ENCODE measurements at places on chromosomes 5 and 9.

- DNase-seq: no peak
Observed at GRCh38 chr5:85337435-85337834, 952.8 kb upstream of the EDIL3 start.

DNA sequence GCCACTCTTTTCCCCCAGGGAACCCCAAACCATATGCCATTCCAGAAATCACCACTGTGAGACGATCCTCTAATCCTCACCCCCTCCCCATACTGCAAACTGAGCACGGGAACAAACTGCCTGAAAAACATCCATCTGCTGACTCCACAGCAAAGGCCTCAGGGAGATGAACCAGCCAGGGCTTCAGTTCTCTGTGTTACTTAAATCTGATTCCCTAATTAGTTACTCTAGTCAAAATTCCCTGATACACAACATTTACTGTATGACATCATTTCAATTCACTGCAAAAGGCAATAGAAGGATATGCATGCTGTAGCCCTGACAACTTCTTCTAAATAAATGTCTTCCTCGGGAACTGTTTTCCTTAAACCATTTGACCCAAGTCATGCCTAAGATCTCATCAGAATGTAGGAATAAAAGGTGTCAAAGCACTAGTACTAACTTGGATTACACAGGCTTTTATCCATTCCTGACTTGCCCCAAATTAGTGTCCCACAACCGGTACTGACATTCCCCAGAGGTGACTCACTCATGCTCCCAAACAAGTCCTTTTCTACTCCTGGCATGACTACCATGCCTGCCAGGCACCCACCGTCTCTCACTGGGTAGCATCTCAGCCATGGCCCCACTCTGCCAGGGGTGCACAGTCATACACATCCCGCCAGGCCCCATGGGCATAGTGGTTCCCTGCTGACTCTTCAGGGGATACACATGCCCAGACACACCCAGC, 35.0 kb downstream of the MTX3 start:
- no peak for DNase-seq

DNA sequence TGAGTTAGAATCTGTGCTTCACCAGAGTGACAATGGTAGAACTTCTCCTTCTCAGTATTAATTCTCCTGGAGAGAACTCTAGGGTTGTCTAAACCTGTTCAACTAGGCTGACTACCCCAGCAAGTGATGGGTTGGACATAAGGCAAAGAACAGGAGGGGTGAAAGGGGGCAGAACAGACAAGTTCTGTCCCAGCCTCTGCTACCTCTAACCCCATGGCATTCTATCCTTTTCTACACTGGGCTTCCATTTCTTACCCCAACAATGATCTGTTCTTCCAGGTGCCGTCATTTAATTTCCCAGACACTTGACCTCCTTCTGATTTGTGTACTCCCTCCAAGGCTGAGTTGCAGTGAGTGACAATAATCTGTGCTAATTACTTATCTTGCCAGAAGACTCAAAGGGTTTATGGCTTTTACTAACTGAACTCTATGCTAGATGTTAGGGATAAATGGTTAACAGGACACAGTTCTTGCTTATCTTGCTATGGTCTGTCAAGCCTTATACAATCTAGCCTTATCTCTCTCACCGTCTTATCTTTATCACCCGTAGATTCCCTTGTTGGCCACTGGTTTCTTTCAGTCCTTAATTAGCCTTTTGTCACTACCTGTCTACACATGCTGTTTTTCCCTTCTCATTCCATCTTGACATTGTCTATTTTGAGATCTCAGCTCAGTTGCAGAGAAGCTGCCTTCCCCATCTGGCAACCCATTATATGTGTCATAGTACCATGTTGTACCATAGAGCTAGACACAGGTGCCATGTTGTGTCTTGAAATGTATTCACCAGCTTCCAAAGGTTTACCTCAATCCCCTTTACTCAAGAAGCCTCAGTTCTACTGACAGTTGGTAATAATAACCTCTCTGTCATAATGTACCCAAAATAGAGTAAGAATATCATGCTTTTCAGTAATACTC, 10.0 kb upstream of the MATR3 start:
- no peak for DNase-seq

GRCh38 chr5:116614603-116614920, 39.9 kb upstream of the SEMA6A start:
- DNase-seq: no peak

DNA sequence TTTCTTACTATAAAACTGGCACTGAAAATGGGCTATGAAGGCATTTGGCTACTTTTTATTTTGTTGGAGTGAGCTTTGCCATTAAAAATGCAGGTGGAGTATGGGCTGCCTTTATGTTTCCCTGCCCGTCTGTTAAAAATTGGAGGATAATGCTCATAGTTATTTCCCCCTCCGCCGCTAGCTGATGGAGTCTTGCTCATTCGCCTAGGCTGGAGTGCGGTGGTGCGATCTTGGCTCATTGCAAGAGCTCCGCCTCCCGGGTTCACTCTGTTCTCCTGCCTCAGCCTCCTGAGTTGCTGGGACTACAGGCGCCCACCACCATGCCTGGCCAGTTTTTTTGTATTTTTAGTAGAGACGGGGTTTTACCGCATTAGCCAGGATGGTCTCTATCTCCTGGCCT, 8.6 kb downstream of the G3BP1 start:
- DNase-seq: no peak

- no peak for DNase-seq
Observed at GRCh38 chr5:159227452-159227851, 18.1 kb upstream of the RNF145 start.

GRCh38 chr5:37657046-37657445, 182.8 kb downstream of the GDNF start:
- DNase-seq: no peak

DNA sequence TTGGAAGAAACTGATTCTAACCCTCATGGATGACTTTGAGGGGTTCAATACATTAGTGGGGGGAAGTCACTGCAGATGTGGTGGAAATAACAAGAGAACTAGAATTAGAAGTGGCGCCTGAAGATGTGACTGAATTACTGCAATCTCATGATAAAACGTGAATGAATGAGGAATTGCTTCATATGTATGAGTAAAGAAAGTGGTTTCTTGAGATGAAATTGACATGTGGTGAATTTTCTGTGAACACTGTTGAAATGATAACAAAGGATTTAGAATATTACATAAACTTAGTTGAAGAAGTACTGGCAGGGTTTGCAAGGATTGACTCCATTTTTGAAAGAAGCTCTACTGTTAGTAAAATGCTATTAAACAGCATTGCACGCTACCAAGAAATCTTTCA, 113.0 kb downstream of the UGCG start:
- DNase-seq: no peak

GRCh38 chr9:104934691-104935500, 6.9 kb upstream of the ABCA1 start:
- DNase-seq: no peak

DNA sequence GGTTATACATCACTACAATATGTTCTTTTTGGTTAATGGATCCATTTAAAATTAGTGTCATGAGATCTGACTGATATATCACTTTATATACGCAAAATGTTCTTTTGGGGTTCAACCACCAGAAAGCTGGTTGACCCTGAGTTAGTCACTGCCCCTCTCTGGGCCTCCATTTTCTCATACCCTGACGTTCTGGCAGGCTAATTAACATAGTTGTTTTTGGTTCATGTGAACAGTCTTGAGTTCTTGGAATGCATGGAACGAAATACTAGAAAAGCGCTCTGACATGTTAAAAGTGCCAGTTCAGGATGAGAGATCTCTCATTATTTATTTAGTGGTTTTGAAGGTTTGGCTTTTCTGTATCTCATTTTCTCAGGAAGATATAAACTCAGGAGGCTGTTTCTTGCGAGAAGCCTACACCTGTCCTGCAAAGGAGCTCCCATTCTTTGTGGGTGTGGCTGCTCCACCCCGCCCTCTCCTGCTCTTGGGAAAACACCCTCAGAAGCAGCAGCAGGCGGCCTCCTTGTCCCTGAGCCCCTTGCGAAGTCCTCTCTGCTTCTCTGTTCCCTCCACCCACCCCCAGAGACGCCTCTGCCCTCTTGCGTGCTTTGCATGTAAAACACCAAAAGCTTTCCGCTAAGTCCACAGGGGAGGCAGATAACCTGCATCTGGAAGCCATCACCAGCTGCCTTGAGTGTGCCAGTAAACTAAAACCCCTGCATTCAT, 302.4 kb upstream of the PANK3 start:
- no peak for DNase-seq

DNA sequence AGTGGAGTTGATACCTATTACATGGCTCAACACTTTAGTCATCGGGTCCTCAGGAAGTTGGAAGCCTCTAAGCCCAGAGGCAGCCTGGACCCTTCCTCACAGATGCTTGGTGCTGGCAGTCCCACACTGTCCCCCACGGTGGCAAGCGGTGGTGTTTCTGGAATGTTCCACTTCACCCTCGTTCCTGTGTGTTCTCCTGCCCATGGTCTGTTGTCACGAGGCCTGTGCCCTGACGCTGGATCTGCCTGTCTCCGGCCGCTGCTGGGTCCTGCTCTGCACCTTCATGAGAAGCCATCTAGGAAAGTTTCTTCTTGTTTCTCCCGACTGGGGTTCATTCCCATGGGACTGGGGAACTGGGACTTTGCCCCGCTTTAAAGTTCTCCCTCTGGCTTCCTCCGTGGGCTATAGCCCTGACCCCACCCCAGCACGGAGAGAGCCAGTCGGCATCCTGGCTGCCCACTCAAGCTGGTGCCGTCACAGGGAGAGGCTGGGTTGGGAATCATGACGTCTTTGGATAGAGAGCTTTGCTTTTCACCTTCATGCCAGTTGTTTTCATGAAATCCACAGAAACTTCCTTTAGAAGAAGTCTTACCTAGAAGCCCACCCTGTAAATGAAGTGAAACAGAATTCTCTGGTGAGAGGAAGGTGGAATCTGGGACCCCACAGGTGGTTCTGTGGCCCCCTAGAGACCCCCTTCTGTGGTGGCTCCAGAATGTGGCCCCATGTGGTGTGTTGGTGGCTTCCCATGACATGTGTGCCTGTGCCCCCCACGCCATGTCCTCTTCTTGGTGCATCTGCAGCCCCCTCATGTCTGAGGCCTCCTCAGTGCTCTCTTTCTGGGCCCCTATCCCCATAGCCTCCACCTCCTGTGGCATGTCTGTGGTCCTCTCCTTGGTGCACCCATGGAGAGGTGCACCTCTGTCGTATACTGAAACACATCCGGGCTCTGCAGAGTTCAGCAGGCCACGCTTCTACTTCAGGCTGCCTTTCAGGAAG, 43.8 kb downstream of the TRIP13 start:
- no peak for DNase-seq

- DNase-seq: no peak
Observed at GRCh38 chr9:73118898-73119554, 32.6 kb upstream of the ANXA1 start.

DNA sequence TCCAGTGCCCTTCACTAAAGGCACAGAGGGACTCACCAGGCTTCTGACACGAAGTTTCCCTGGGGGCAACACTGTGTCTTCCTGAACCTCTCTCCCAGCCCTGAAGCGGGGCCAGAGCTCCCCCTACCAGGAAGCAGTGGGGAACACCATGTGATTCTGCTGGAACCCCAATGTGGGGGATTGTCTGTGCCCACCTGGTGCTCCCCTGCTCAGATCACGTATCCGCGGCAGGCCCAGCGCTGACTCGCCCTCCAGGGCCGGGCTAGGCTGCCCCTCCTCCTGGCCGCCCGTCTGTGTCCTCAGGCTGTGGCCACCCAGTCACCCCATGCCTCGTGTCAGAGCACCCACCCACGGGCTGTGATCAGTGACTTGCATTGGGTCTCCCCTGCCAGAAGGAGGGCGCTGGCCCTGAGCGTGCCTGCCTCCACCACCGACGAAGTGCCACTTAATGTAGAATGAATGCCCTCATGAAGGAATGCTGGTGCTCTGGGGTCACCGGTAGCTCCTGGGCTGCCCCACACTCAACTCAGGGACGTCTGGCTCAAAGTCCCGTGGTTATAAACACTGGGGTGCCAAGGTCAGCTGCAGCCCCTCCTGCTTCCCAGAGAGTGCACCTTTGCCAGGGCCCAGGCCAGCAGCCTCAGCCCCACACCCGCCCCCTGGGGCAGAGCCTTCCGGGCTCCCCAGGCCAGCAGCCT, 22.1 kb downstream of the SARDH start:
- no peak for DNase-seq

DNA sequence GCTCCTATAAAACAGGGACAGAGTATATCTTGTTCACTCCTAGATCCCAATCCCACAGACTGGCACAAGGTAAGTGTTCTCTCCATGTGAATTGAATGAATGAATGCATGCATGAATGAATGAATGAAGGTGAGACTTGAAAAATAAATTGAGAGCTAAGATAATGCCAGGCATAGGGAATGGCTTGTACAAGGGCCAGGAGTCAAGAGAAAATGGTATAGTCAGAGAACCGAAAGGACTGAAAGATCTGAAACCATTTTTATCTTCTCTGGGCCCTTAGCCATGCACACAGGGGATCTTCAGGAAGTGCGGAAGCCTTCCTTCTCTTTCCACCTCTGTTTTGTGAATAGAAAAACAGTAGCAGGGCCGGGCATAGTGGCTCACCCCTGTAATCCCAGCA, 48.4 kb upstream of the FABP6 start:
- no peak for DNase-seq

- no peak for DNase-seq
Observed at GRCh38 chr9:3569529-3569928, 43.7 kb upstream of the RFX3 start.

DNA sequence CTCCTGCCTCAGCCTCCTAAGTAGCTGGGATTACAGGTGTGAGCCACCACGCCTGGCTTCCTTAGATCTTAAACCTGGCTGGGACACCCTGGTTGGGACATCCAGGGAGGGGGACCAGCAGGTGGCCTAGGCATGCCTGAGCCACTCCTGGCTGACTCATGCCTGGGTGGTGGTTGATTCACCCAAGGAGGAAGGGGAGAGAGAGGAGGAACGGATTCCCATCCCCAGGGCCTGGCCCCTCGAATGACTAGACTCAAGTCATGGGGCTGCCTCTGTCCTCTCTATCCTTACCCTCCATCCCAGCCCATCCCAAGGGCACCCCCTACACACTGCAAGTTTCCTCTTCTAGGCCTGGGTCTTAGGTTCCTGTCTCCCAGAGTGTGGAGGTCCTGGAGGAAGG, 12.7 kb downstream of the EEIG1 start:
- no peak for DNase-seq

GRCh38 chr5:140591747-140592372, 27.2 kb downstream of the SLC35A4 start:
- DNase-seq: no peak

DNA sequence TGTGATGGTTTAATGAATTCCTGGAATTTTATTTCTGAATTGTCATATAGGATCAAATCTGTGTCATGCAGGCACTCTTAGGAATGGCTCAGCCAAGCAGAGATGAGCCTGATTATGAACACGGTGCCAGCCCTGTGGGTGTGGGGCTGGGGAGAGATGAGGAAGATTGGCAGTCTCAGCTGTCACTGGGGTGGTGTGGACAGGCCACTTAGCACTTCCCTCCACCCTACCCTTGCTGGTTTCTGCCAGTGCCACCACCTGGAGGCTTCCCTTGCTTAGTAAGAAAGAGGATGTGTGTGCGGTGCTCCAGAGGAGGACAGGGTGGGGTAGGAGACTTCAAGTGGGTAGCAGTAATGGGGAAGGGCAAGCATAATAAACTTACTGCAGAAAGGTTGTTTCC, 226.6 kb downstream of the CD180 start:
- no peak for DNase-seq

Data from substantia nigra (tissue), 51 donors.